Activated T-helper 17 cell treated with anti-CD3 and anti-CD28 coated beads, Interleukin-2, amount 50 U/mL, for 72 hours (primary cell): ENCODE measurements at places on chromosomes 5 and 9.

GRCh38 chr9:82797534-82797933 lies 265.4 kb downstream of the RASEF start:
- H3K4me3 ChIP-seq, result no peak overlapping the region
- no peaks in the 10 kb centered on the region for H3K27me3 ChIP-seq
- no peaks in the 10 kb centered on the region for H3K4me1 ChIP-seq
- no peak overlapping the region for H3K27ac ChIP-seq
- no peaks in the 10 kb centered on the region for H3K36me3 ChIP-seq

DNA sequence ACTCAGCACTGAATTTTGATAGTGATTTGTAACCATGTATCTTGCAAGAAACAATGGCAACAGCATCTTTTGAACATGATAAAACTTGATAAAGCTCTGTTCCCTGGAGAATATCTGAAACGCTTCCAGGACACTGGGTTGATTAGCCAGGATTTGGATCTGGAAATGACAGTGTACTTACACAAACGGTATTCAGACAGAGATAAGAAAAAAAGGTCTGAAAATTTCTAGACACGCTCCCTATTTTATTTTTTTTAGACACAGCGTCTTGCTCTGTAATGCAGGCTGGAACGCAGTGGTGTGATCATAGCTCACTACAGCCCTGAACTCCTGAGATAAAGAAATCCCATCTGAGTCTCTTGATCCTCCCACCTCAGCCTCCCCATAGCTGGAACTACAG lies 109.0 kb downstream of the GNAQ start:
- no peak overlapping the region for H3K27ac ChIP-seq
- H3K4me1 ChIP-seq, result peaks cover 12% of the 10 kb centered on the region
- H3K4me3 ChIP-seq, result no peak overlapping the region
- peaks cover 45% of the 10 kb centered on the region for H3K36me3 ChIP-seq

DNA sequence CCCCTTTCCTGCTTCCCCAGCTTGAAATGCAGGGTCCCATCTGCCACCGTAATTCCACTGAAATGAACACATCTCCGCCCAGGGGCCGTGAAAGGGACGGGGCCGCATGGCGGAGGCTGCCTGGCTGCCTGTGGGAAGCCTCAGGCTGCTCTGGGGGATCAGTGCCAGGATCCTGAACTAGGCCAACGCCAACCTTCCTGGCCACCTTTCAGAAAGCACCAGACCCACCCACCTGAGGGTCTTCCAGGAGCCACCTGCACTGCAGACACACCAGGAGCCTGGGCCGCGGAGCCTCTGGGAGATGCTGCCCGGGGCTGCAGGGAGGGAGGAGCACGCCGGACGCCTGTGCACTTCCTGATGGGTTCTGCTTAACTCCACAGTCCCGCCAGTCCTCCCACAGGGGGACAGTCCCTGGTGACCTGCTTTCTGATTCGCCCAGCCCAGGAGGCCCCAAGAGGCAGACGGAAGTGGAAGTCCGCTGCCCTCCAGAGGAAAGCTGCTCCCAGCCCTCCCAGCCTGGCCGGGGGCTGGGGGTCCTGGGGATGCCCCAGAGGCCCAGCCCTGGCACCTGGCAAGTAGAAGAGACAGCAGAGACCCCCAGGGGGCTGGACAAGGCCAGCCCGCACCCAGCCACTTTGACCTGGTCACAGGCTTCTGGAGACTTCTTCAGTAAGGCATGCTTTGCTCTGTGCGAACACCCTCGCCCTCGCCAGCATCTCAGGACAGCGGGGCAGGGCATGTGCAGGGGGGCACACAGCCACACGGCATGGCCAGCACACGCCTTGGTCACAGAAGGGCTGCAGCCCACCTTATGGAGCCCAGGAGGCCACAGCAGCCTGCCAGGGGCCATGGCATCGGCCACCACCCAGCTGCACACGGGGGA lies at the start of gene CARD9:
TSS of gene CARD9 (minus strand) at position 370 of the 883 bp plus-strand sequence. CDS start 1,591 bp downstream, outside the sequence.
- peak within 1 kb of the TSS; percentile 62 for H3K4me3 ChIP-seq
- no peaks in the 10 kb centered on the region for H3K27me3 ChIP-seq
- no peak within 1 kb of the TSS for H3K27ac ChIP-seq
- H3K4me1 ChIP-seq, result no peaks in the 10 kb centered on the region
- ATAC-seq, result peak; percentile 90

DNA sequence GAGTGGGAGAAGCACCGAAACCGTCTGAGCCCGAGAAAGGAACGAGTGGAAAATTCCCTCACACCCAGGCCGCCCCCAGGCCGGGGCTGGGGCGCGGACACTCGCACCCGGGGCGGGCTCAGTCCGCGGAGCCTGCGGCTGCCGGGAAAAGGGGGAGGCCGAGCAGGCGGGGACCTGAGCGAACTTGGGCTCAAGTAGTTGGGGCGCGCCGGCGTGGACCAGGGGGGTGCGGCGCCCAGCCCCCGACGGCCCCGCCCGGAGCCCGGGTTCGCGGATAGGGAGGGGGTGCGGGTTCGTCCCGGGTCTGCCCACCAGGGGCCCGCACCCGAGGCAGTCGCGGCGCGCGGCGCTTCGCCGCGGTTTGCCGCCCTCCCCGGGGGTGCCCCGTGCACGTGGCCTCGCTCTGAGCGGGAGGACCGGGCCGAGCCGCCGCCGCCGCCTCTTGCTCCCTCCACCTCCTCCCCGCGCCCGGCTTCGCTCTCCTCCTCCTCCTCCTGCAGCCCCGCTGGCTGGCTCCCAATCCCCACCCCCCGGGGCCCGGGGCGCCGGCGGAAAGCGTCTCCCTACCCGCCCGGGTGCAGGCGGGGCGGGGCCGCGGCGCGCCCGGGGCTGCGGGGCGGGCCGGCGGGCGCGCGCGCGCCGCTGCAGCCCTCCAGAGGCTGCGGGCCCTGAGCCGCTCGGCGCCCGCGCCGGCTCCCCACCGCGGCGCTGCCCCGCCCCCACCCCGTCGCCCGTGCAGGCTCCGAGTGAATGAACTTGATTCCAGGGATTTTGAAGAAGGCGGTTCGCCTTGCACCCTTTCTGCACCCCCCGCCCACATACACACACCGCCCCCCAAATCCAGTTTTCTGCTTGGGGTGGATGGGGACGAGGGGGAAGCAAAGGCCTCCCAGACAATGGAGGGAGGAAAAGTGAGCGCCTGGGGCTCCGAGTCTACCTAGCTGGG lies 1.3 kb upstream of the NFIB start:
- peak overlapping the region; percentile 76 for H3K4me3 ChIP-seq
- ATAC-seq, result peak; percentile 40

DNA sequence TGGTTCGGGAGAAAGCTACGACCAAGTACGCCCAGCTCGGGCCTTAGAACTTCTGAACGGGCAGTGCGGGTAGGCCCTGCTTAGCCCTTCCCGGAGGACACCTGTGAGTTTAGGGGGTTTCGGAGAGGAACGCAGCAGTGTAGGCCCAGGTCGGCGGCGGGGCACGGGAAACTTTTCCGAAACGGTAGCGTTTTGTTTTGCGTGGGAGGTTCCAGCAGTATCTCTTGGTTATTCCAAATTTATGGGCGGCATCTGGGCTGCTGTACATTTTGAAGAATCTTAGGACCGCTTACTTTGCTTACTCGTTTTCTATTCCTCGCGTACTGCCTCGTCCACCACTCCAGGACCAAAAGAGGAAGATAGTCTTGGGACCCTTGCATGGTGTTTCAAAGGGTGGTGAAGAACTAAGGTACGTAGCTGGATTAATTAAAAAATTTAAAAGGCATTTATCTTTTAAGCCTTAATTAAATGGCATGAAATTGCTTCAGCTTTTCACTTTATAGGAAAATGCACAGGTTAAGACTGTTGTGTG lies 492 bp downstream of the TENT2 start:
- H3K36me3 ChIP-seq, result peaks cover 54% of the 10 kb centered on the region
- H3K4me3 ChIP-seq, result peak overlapping the region; percentile 96
- peak; percentile 62 for ATAC-seq
- peaks cover 9% of the 10 kb centered on the region for H3K4me1 ChIP-seq
- H3K27ac ChIP-seq, result peak overlapping the region; percentile 98

DNA sequence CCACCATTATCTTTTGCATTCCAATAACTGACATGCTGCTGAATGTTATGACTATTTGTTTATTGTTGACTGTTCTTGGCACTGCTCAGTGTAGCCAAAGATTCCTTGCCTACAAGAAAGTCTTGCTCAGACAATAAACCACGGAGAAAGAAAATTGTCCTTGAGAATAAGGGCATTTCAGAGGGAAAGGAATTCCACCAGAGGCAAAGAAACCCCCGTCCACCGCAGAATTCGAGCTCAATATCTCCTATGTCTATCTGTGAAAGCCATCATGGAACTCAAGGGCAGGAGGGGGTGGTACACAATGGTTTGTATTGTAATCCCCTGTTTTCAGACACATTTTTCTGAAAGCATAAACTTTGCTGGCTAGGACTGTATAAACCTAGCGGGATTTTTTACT lies 70.3 kb upstream of the ADAMTS16 start:
- H3K36me3 ChIP-seq, result no peaks in the 10 kb centered on the region
- no peak overlapping the region for H3K27ac ChIP-seq
- H3K4me3 ChIP-seq, result no peak overlapping the region
- no peaks in the 10 kb centered on the region for H3K4me1 ChIP-seq
- no peaks in the 10 kb centered on the region for H3K27me3 ChIP-seq

DNA sequence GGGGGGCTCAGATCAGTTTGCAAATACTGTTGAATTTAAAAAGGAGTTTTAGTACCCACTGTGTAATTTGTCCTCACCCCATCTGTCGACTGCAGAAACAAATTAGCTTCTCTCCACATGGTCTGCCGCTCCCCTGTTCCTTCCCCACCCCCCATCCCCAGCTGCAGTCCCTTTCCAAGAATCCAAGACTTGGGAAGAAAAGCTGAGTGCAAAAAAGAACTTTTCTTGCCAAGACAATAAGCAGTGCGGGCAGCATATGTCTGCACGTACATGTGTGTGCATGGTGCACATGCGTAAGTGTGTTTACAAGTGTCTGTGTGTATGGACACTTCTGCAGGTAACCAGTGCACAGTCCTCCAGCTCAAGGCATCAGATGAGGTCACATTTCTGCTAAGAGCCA lies 125.7 kb upstream of the SMIM23 start:
- ATAC-seq, result no peak
- H3K36me3 ChIP-seq, result no peaks in the 10 kb centered on the region
- peaks cover under 1% of the 10 kb centered on the region for H3K27me3 ChIP-seq
- H3K4me3 ChIP-seq, result no peak overlapping the region

DNA sequence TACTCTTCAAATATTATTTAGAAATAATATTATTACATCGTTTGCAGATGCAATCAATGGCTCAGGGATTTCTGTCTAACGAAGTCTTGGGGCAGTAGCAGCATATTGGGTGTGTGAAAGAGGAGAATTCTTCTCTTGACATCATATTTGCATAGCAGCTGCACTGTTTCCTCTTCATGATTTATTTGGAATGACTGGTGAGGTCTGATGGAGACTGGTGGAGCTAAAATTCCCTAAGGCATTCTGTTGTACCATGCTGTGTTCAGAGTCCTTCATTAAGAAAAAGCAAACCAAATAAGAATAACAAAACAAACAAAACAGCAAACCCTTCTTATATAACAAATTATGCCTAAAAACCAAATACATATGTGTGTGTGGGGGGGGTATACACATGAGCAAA lies 177.6 kb downstream of the DIRAS2 start:
- H3K4me1 ChIP-seq, result no peaks in the 10 kb centered on the region
- no peak overlapping the region for H3K27ac ChIP-seq
- no peaks in the 10 kb centered on the region for H3K36me3 ChIP-seq
- H3K27me3 ChIP-seq, result peaks cover 16% of the 10 kb centered on the region

DNA sequence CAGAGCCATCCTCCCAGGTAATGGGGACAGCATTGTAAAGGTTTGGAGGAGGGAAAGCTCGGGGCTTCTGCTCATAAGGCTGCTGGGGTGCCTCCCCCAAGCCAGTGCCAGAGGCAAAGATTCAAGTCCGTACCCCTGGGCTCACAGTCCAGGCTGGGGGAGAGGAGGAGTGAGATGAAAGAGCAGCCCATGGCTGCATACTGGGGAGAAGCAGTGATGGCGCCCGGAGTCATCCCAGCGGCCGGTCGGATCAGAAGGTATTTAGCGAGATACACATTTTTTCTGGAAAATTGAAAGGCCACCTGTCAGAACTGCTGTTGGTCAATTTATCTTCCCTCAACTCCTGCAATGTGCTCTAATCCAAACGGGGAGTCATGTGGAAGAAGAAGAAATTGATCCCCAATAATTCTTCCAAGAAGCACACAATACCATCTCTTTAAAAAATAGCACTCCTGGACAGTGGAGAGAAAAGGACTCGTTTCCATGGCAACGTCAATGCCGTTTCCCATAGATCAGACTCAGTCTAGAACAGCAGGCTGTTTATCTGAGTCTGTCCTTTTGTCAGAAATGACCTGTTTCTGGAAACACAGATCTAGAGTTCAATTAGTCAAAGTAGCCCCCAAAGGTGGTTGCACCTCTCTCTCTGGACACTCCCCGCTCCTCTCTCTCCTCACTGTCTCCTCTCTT lies 65.9 kb downstream of the NSG2 start:
- H3K36me3 ChIP-seq, result no peaks in the 10 kb centered on the region
- no peak overlapping the region for H3K4me3 ChIP-seq
- no peaks in the 10 kb centered on the region for H3K4me1 ChIP-seq
- no peak for ATAC-seq
- peaks cover 14% of the 10 kb centered on the region for H3K27me3 ChIP-seq

- peaks cover 10% of the 10 kb centered on the region for H3K4me1 ChIP-seq
- ATAC-seq, result no peak
- H3K27me3 ChIP-seq, result peaks cover 12% of the 10 kb centered on the region
- H3K4me3 ChIP-seq, result no peak overlapping the region
- H3K27ac ChIP-seq, result no peak overlapping the region
- no peaks in the 10 kb centered on the region for H3K36me3 ChIP-seq
These were observed 23.7 kb upstream of the PTGES start for GRCh38 chr9:129776566-129776937.

- no peaks in the 10 kb centered on the region for H3K36me3 ChIP-seq
- H3K4me1 ChIP-seq, result no peaks in the 10 kb centered on the region
- H3K4me3 ChIP-seq, result no peak overlapping the region
- peaks cover 6% of the 10 kb centered on the region for H3K27me3 ChIP-seq
- ATAC-seq, result no peak
- H3K27ac ChIP-seq, result no peak overlapping the region
These were observed 447.3 kb downstream of the ARHGEF28 start for GRCh38 chr5:74073257-74073656.

DNA sequence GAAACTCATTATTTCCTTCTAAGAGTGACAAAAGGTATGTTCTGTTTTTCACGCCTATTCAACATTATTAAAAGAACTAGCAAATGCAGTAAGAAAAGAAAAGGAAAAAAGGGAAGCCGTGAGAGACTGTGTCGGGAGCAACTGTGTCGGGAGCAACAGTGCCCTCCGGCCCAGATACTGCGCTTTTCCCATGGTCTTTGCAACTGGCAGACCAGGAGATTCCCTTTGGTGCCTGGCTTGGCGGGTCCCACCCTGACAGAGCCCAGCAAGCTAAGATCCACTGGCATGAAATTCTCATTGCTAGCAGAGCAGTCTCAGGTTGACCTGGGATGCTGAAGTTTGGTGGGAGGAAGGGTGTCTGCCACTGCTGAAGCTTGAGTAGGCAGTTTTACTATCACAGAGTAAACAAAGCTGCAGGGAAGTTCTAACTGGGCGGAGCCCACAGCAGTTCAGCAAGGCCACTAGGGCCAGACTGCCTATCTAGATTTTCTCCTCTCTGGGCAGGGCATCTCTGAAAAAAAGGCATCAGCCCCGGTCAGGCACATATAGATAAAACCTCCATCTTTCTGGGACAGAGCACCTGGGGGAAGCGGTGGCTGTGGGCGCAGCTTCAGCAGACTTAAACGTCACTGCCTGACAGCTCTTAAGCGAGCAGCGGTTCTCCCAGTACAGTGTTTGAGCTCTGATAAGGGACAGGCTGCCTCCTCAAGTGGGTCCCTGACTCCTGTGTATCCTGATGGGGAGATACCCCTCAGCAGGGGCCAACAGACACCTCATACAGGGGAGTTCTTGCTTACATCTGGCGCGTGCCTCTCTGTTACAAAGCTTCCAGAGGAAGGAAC lies 1237.4 kb upstream of the CDH18 start:
- H3K36me3 ChIP-seq, result no peaks in the 10 kb centered on the region
- H3K27me3 ChIP-seq, result no peaks in the 10 kb centered on the region
- no peak overlapping the region for H3K4me3 ChIP-seq
- no peak overlapping the region for H3K27ac ChIP-seq
- no peaks in the 10 kb centered on the region for H3K4me1 ChIP-seq
- no peak for ATAC-seq
